ENCODE measurements at places on chromosomes 6 and 20. TPM values are rescaled to one million over a fixed set of nuclear protein-coding genes. Genes with fewer than 3 reads are reported as not detected.

DNA sequence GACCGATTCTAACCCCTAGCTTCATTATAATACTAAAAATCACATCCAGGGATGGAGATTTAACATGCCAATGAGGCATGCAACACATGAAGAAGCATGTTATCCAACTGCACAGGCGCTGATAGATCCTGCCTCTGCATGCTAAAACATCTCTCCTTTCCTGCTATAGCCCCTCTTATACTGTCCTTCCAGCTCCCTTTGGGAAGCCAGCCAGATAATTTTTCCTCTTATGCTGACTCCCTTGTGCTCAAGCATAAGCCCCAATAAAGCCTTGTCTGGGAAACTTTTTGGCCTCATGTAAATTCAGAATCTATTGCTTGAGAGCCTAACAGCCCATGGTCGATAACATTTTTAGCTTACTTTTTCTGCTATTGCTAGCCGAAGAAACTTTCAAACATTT lies 404.3 kb downstream of the EPM2A start:
- DNase-seq = no peak

- no peak for DNase-seq
Measured at GRCh38 chr6:11008821-11009220, 35.3 kb downstream of the ELOVL2 start.

DNA sequence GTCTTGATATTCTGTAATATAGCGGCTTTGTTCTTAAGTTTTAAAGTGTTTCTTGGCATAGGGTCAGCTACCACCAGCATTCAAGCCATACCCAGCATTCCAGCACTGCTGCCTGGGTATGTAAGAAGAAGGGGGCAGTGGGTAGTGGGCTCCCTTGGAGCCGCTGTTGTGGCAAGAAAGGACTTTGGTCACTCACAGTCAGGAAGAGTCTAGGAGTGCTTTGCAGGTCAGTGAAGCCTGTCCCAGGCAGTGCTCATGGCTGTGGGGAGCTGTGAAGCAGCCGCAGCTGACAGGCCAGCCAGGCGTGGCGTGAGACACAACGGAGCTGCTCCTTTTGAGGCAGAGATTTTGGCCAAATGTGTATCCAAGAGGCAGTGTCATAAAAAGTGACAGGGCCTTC lies 512.0 kb downstream of the CDKAL1 start:
- DNase-seq = no peak

GRCh38 chr6:166267526-166267925 lies 40.7 kb downstream of the PRR18 start:
- no peak for DNase-seq

DNA sequence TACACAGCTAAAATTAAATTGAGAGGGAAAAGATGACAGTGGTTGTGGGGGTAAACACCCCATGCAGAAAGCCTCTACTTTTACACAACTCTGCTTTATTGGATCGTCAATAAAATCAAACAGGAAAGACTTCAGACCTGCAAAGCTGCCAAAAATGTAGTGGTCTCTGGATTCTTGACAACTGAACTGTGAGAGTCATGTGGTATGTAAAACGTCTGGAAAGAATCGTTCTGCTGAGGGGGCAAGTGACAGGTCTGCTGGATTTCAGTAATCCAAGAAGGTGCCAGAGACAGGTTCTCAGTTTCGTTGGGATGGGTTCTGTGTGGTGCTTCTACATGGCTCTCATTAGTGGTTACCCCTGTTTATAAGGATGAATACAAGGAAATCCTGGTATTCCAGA lies 63.3 kb downstream of the TSPYL4 start:
- no peak for DNase-seq

Gene MYCT1
- not detected for total RNA-seq

- DNase-seq = no peak
Measured at GRCh38 chr20:50331469-50332363, 141.1 kb downstream of the CEBPB start.

Gene SOBP
- total RNA-seq = 0.17 TPM

Gene FNDC11
- total RNA-seq = 1.8 TPM

Gene CHRNA4
- not detected for total RNA-seq

Gene PPP1R10
- total RNA-seq = 92.2 TPM

DNA sequence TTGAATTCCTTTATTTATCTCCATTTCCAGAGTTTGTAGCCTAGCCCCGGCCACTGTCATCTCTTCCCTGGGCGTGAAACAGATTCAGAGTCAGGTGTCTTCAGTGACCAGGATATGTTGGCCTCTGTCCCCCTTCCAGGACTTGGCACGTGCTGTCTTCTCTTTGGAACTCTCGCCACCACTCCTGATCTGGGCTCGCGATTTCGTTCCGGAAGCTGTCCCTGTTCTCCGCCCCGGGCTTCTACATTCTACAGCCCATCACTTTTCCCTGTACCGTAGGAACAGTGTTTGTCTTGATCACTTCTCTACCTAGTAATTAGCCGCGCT lies 739 bp downstream of the GSS start:
- DNase-seq = no peak

GRCh38 chr6:165616116-165616515 lies 46.9 kb downstream of the PDE10A start:
- no peak for DNase-seq

Gene NHLRC1
- 0.11 TPM for total RNA-seq

Gene TOX2
- total RNA-seq = 3.3 TPM

GRCh38 chr6:78322068-78322845 lies 545.1 kb upstream of the IRAK1BP1 start:
- DNase-seq = no peak

GRCh38 chr20:53853111-53853713 lies 217.2 kb downstream of the BCAS1 start:
- no peak for DNase-seq

Gene RBM24
- total RNA-seq = 0.39 TPM

DNA sequence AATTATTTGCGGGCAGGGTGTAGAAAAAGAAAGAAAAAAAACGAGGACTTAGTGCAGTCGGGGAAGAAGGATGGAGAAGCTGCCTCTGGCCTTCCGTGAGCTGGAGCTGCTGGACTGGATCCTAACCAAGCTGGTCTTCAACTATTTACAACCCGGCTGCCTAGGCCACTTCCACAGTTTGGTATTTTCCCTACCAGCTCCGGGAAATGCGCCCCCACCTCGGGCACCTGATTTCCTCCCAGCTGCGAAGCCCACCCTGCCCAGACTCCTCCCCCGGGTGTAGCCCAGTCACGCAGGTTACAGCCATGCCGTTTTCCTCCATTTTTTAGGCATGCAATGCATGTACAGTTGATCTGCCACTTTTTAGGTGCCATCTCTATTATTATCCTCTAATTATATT lies 21.2 kb downstream of the THEMIS start:
- no peak for DNase-seq

GRCh38 chr6:436308-437036 lies 44.9 kb downstream of the IRF4 start:
- no peak for DNase-seq

Gene CRISP2
- total RNA-seq = not detected

DNA sequence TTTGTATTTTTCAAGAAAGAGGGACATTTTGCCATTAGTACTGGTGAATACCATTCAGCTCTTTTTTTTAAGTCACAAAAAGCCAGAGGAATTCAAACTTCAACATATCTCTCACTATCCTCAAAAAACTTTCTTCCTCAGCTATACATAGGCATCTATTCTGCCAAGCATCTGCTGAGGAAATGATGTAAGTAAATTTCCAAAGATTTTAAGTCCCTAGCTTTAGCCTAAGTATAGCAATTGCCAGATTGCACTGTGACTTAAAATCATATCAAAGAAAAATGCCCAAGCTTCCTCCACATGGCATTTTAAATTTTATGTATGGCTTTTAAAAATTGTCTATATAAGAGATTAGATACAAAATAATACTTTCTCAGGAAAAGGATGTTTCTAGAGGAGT lies 237.4 kb downstream of the EYS start:
- no peak for DNase-seq

Gene GMPR
- total RNA-seq = 0.63 TPM

DNA sequence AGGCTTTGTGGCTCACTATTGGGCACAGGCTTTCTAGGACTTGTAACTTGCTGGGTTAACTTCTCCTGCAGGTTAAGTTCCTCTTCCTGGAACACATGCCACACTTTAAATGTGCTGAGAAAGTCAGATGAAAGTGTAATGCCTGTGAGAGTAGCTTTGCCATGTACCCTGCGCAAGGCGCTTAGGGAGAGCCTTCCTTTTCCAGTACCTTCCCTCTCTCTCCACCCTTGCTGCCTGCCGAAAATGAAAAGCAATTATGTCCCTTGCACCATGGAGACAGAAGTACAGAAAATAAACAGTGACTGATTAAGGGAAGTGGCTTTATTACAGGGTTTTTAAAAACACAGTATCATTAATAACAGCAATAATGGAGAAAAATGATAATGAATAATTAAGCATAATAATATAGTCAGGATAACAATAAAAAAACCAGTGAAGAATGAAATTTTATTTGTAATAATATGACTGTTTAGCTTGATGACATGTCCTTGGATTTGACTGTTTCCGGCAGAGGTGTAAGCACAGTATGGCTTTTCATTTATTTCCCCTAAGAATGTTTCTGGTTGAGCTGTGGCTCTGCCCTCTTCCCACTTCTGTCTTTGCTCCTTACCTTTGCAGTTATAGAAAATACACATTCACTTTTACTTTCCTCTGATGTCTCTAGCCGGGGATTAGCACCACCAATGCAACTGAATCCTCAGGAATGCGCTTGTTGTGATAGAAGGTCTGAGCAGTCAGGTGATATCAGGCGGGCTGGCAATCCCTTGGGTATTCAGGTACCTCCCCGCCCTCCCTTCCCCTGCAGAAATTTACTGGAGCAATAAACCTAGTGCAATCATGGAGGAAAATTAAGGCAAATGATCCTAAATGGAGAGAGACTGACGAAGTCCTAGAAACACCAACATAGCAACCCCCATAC lies 472.3 kb upstream of the CITED2 start:
- no peak for DNase-seq

DNA sequence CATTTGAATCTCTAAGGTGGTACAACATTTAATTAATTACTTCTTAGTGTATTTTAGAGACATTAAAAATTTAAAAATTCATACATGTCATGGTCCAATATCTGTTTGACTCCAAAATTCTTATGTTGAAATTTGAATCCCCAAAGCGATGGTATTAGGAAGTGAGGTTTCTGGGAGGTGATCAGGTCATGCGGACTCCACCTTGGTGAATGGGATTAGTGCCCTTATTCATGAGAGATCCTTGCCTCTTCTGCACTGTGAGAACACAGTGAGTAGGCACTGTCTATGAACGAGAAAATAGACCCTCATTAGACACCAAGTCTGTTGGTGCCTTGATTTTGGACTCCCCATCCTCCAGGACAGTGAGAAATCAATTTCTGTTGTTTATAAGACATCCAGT lies 254.7 kb downstream of the PTPRK start:
- DNase-seq = no peak

Gene ETV7
- 0.73 TPM for total RNA-seq

GRCh38 chr20:53959911-53960578 lies 110.3 kb downstream of the BCAS1 start:
- no peak for DNase-seq

DNA sequence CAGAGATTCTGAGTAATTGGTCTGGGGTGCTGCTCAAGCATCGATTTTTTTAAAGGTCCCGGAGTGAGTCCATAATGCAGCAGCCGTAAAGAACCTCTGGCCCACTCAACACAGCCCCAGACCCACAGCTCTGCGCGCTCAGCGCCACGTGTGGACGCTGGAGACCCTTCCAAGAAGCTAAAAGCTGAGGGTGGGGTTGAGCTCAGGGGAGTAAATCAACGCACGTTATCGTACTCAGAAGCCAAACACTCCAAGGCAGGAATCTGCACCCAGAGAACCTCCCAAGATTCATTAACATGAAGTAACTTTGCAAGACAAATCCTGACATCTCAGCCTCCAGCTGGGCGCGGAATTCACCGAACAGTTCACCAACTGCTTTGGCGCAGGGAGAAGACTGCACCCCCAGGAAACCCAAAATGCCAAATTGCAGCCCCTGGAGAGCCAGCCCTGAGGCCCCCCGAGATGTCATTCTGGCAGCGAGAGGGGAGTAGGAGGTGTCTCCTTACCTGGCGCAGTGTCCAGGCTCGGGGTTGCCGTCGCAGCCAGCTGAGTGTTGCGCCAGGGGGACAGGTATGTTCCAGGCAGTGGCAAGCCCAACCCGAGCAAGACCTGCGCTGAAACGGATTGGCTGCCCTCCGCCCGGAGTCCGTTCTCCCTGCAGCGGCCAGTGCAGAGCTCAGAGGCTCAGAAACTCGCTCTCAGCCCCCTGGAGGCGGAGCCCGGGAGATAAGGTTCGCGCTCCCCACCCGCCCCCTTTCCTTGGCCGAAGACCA lies at the start of gene COL21A1:
Gene COL21A1, minus strand, starts transcription at position 700 of the 773 bp plus-strand sequence. CDS start 64,962 bp downstream, outside the sequence.
- no peak for DNase-seq

GRCh38 chr6:161446296-161446925 lies 172.6 kb upstream of the AGPAT4 start:
- no peak for DNase-seq

GRCh38 chr6:12058172-12058961 lies 46.3 kb downstream of the HIVEP1 start:
- no peak for DNase-seq

Gene MATN4
- not detected for total RNA-seq

DNA sequence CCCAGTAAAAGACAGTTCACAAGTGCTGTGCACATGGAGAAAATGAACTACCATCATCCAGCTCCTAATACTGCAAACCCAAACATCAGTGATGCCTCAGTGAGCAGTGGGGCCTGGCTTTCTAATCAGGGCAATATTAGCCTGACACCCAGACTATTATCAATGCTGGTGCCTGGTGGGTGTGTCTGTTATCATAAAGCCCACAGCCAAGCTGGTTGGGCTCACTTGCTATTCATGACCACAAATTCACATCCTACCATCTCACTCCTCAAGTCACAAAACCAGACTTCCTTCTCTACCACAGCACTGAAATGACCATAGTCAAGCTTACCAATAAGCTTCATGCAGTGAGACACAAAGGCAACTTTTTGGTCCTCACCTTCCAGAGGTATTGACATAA lies 180.8 kb upstream of the PLN start:
- no peak for DNase-seq

Gene RSPO4
- total RNA-seq = 0.14 TPM

GRCh38 chr20:58753922-58754551 lies 61.4 kb downstream of the NPEPL1 start:
- DNase-seq = no peak
